Activated T-helper 1 cell treated with Interleukin-2 at 50 U/mL for 16 hours (primary cell): ENCODE measurements at places on chromosomes 16 and 17.

DNA sequence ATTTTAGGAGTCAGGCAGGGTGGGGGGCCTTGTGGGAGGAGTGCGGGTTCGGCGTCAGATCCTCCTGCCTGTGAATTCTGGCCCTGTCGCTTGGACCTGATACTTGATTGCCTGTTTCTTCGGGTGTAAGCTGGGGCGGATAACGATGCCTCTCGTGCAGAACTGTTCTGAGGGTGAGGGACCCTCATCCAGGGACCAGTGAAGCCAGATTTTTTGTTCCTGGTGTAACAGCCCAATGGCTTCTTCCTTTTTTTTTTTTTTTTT is 1.3 kb downstream of the TBCD start:
- no peak for DNase-seq

DNA sequence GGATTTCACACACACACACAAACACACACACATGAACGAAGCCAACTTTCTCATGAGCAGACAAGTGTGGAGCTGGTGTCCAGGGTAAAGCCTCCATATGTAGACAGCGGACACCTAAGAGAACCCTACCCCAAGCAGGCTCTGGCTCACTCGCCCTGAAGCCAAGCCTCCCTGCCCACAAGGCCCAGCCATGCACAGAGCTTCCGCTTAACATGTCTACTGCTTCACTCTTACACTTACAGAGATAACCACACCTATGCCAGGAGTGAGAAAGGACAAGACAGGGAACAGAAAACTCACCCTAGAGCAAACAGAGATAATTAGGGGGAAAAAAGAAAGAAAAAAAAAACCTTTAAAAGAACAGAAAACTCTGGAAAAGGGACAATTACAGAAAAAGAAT is 67.5 kb downstream of the CYTH1 start:
- DNase-seq, result no peak

DNA sequence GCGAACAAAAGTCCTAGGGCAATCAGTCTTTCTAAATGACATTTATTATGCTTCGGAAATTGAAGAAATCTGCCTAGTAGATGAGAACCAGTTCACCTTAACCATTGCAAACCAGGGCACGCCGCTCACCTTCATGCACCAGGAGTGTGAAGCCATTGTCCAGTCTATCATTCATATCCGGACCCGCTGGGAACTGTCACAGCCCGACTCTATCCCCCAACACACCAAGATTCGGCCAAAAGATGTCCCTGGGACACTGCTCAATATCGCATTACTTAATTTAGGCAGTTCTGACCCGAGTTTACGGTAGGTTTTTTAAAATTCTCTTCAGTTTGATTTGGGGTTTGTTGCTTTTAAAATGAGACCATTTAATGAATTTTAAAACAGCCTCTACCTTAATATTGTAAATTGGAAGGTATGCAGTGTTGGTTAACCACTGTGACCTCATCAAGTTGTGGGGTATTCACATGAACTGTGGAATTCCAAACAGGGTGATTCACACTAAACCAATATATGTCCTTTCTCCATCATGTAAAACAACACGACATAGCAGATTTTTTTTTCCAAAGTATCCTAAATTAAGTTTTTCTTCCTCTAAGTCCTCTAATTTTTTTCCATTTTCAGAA is 6.2 kb upstream of the EVI2A start:
- DNase-seq, result no peak

DNA sequence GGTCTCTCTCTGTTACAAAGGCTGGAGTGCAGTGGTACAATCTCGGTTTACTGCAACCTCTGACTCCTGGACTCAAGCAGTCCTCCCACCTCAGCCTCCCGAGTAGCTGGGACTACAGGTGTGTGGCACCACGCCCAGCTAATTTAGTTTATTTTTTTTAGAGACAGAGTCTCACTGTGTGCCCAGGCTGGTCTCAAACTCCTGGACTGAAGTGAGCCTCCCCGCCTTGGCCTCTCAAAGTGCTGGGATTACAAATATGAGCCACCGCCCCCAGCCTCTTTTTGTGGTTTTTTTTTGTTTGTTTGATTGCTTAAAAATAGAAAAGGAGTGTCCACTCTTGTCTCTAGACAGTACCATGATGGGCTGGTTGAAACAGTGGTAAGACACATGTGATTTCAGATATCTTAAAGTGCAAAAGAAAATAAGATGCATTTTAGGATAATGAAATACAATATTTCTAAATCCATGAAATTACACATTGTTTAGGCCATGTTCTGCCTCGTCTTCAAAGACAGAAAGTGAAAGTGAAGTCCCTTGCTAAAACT is 27.4 kb downstream of the KIAA0513 start:
- DNase-seq, result no peak

DNA sequence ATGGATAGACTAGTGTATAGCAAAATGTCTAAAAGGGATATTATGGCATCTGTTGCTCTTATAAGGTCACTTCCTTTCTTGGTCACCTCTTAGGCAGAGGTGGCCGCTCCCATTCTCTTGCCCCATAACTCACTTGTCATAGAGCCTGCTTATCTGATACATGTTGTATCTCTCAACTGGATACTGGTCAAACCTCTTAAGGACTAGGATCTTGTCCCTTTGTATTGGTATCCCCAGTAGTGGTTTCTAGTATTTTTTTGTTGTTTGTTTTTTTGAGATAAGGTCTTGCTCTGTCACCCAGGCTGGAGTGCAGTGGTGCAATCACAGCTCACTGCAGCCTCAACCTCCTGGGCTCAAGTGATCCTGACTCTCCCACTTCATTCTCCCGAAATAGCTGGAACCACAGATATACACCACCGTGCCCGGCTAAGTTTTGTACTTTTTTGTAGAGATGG is 27.0 kb downstream of the ZSWIM7 start:
- DNase-seq, result no peak

DNA sequence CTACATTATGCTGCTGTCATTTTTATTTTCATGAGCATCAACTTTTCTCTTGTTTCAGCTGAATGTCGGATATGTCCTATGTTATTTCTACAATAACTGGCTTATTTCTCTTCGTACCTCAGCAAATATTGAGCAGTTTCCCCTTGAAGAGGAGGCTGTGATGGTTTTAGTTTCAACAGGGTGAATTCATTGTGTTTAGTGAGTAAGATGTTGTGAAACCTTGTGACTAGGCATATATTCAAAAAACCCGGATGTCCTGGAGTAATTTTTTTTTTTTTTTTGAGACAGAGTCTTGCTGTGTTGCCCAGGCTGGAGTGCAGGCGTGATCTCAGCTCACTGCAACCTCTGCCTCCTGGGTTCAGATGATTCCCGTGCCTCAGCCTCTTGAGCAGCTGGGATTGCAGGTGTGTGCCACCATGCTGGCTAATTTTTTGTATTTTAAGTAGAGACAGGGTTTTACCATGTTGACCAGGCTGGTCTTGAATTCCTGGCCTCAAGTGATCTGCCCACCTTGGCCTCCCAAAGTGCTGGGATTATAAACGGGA is 11.1 kb downstream of the CPD start:
- no peak for DNase-seq

GRCh38 chr17:47204722-47205418 is 4.3 kb upstream of the MYL4 start:
- no peak for DNase-seq

DNA sequence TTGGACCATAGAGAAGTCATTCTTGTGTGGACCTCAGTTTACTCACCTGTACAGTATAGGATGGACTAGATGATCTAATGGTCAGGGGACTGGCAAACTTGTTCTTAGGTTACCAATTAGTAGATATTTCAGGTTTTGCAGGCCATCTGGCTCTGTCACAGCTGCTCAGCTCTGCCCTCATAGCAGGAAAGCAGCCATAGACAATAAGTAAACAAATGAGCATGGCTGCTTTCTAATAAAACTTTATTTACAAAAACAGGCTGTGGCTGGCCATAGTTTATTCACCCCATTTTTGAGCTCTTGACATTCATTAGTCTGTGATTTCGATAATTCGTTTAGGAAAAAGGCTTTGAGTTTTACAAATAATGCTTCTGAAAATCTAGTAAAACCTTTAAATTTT is 12.7 kb downstream of the BPTF start:
- DNase-seq, result no peak

GRCh38 chr16:52630711-52631110 is 83.8 kb upstream of the TOX3 start:
- no peak for DNase-seq

DNA sequence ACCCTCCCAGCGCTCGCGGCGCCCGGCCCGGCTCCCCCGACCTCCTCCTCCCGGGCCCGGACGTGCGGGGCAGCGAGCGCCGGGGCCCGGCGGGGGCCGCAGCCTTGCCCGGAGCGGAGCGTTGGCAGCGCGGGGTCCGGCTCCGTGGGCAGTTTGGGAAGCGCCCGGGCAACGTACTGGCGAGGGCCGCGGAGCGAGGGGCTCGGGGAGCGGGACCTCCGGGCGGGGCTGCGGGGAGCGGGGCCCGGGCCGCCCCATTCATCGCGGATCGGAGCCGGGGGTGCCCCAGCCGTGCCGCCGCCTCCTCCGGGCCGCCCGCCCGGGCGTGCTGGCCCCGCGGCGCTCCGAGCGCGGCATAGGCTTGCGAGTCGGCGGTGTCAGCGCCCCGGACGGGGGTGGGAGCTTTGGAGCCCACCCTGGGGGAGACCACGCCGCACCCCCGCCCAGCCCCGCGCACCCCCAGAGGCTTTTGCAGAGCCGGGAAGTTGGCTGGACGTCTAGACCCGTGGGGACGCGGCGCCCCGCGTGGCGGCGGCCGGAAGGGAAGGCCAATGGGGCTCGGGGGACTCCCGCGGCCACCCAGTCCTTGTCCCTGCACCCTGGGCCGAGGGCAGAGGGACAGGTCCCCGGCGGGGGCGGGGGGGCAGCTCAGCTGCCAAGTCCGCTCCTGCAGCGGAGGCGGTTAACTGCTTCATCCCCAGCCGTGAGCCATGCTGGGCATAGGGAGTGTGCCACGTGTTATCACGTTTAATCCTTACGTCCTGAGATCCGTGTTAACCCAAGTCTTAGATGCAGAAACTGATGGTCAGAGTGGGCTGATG is 852 bp downstream of the ZNF469 start:
- DNase-seq, result no peak

GRCh38 chr16:57859331-57859730 is 57.0 kb upstream of the KIFC3 start:
- no peak for DNase-seq

- DNase-seq, result no peak
Observed at GRCh38 chr17:71986886-71987285, 133.9 kb upstream of the SOX9 start.

- no peak for DNase-seq
Observed at GRCh38 chr16:50721549-50722404, 20.1 kb upstream of the CYLD start.

DNA sequence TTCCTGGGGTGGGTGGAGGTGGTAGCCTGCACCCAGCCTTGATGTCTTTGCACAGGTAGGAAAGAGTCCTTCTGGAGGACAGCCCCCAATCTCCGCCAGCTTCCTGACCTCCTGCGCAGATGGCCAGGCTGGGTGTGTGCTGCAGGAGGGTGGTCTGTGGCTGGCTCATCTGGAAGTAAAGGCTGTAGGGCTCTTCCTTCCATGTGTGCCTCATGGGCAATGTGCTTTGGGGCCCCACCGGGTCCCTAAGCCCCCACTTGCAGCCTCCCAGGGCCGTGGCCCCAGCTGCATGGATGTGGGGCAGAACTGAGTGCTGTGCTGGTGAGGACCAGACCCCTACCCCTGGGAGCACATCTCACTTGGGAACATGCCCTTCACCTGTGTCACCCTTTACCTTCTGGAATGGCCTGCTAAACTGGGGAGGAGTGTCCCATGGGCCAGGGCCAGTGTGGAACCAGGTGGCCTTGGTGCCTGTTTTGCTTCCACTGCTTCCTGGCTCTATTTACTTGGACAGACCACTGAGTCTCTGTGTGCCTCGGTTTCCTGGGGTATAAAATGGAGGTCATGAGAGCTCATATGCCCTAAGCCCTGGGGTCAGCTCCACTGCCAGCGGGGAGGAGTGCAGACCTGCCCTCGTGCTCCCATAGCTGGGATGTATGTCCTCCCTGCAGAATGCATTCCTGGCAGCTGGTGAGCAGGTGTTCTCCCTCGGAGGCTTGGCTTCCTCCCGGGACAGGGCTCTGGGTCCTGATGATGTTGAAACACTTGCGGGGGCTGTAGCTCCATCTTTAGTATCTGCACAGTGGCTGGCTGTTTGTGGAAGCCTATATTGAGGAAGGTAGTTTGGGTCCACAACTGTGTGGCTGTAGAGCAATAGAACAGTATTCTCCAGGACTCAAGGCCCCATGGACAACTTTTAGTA is 18.0 kb downstream of the MPRIP start:
- no peak for DNase-seq

DNA sequence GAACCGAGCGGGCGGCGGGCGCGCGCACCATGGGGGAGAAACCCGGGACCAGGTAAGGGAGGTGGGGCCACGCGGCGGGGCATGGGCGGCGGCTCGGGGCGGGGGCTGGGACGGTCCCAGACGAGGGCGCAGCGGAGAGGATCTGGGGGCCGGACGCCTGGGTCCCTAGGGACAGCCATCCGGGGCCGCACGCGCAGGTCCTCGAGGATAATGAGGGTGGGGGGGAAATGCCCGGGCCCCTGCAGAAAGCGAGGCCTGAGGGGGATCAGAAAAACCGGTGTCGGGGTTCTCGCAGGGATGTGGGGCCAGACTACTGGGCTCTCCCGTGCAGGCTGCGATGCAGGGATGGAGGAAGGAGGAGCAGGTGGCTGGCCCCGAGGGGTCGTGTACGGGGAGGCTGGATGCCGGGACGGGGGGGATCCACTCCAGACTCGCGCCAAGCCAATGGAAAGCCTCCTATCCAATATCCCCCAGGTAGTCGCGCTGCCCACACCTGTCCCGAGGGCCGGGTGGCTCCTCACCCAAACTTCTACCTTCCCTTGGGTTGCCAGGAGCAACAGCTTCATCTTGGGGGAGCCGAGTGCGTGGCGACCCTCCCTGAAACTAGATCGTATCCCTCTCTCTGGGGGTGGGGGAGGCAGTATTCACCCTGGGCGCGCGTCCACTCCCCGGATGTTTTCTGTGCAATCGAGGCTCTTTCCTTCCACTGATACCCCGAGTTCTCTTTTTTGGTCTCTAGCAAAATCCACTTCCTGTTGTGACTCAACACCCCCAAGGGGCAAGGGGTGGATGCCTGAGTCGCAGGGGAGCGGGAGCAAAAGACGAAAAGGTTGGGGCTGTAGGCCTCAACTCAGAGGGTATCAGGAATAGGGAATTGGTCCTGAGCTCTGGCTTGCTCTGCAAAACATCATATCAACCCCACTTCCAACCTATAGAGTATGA is 532 bp downstream of the ARRB2 start:
- DNase-seq, result peak; percentile 38

DNA sequence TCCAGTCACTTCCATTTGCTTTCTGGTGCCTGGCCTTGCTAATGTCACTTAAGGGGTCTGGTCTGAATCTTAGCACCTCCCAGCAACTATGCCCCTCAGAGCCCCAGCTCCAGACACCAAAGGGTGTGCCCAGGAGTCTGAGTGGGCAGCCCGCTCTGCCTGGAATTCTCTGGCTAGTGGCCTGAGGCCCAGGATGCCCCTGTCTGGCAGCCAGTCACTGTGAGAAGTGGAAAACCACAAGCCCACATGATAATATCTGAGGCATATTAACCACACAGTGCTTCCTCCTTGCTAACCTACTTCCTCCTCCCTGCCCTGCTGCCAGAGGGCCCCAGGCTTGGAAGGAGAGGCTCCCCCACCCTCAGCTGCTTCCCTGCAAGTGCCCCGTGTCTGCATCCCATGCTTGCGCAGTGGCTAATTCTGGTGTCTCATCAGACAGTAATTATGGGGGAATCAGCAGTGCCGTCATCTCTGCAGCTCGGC is 14.0 kb downstream of the SRCIN1 start:
- no peak for DNase-seq
